Stimulated activated CD8-positive, alpha-beta memory T cell treated with anti-CD3 and anti-CD28 coated beads, Interleukin-4, amount 100 ng/mL, for 4 hours (primary cell): ENCODE measurements at places on chromosomes 3 and 15.

GRCh38 chr3:189728915-189729314 lies 97.7 kb downstream of the TP63 start:
- DNase-seq, result no peak

DNA sequence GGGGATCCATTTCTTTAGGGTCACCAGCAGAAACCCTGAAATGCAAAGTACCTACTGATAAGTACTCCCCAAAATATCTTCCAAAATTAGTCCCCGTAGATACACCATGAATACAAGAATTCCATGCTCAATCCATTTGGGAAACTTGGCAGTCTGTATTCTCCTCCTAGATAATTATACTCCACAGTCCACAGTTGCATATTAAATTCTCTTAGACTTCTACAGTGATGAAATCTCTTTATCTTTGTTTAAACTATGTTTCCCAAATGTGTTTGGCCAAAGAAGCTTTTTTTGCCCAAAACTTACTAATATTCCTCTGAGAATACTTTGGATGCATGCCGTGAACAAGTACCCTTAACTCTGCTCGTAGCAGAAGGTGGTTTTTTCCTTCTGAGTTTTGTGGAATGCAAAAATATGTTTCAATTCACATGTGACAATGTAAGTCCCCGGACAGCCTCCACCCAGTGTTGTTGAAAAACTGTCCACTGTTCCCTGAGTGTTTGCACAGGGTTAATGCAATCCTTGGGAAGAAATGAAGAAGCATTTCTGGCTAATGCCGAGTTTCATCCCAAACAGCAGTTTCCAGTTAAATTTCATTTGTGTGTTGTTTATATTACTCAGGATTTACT lies 126.7 kb downstream of the ARNT2 start:
- no peak for DNase-seq

GRCh38 chr3:192957441-192958021 lies 39.9 kb upstream of the MB21D2 start:
- DNase-seq, result no peak

- no peak for DNase-seq
These were observed 119.9 kb downstream of the LMLN start for GRCh38 chr3:198079771-198080520.

GRCh38 chr3:68699541-68699940 lies 232.8 kb downstream of the TAFA4 start:
- DNase-seq, result no peak

DNA sequence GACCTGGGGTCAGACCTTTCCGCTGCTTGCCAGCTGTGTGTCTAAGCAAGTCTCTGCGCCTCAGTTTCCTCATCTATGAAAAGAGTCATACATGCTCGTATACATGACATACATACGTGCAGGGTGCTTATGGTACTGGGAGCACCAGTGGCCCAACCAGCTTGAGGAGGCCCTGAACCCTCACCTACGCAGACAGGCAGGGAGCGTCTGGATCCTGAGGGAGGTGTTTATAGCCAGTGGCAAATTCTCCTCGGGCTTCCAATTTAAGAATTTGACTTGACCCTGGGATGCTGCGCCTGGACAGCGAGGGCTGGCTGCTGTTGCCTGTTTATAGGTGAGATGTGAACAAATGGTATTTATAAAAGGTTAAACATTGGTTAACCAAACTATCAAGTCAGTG lies 17.7 kb upstream of the FGD5 start:
- DNase-seq, result no peak

DNA sequence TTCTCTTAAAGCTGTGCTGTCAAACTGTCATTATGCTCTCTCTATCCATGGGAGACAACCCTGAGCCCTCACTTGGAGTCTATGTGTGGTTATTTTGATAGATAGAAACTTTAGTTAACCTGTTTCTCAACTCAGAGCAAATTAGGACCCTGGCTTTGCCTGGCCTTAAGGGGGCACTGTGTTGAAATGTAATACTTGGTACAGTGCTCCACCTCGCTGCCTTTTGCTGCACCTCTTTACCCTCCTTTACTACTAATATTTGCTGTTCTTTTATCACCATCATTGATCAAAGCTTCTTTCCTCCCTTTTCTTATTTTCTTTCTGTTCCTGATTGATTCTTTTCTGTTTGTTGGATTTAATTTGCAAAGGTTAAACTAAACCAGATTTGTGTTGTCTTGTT lies 34.3 kb downstream of the STT3B start:
- DNase-seq, result no peak

DNA sequence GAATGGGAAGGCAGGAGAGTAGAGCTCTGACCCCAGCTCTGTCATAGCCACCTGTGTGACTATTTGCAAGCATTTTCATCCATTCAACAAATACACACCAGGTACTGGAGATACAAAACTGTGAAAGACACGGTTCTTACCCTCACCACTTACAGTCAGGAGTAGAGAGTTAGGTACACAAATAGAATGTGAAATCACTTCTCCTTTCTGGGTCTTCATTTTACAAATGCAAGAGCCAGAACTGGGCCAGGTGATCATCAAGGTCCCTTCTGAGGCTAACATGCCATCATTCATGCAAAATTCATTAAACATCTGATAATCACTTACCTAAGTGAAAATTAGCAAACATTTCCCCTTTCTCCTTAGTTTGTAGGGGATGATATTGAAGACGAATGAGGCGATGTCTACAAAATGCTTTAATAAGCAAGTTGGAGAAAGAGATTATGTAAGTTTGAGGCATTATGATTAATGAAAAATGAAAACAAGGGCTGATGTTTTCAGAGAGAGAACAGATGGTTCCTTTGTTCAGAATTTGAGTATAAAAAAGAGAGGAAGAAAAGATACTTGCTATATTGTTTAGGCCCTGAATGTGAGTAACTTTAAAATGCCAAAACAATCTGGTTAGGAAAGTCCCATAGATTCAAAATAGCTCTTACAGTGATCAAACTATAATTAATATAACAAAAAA lies 88.6 kb downstream of the LPP start:
- no peak for DNase-seq

- DNase-seq, result no peak
These were observed 67.2 kb downstream of the ST6GAL1 start for GRCh38 chr3:186997473-186997939.

DNA sequence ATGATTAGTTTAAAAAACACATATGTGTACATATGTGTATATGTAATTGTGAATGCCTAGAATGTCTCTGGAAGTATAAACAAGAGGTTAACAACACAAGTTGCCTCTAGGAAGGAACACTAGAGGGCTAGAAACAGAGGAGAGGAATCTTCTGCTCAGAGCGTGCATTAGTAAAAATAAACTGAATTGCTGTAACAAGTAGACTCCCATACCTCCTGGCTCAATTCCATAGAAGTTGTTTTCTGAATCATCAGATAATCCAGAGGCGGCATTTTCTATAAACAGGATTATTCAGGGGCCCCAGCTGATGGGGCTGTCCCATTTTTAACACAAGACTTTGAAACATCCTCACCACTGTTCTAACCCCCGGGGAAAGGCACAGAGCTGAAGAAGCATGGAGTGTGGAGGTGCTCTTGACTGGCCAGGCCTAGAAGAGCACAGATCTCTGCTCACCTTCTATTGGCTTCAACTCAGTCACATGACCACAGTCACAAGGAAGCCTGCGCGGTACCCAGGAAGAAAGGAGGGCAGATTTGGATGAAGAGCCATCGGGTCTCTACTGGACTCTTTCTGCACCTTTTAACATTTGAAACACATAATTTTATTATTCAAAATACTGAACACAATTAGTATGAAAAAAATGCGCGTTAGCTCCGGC lies 145.7 kb downstream of the TLE3 start:
- no peak for DNase-seq

- DNase-seq, result no peak
These were observed 51.6 kb upstream of the TCF12 start for GRCh38 chr15:56866803-56867202.

DNA sequence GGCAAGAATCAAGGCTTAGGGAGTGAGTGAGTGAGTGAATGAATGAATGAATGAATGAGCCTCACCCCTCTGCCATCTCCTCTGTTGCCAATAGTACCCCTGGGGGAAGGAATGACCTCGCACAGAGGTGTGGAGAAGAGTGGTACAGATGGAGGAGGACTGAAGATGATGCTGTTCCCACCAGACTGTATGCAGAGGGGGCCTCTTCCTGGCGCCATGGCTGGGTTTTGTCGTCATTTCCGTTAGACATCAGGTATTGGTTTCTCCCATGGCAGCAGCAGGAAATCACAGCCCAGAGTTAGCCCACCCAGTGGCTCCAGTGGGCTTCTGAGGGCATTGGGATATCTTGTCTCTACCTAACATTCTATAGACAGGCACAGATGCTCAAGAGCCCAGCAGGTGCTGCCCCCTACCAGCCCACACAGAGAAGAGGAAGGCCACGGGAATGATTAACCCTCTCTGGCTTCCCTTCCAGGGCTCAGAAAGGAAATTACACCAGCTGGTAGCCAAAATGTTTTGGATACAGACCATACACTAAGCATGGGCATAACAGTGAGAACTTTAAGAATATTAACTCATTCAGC lies 109.8 kb upstream of the SLC6A11 start:
- no peak for DNase-seq

GRCh38 chr15:69659454-69660050 lies 206.9 kb downstream of the RPLP1 start:
- DNase-seq, result no peak

- no peak for DNase-seq
These were observed 23.9 kb upstream of the PIGZ start for GRCh38 chr3:196992461-196993065.

DNA sequence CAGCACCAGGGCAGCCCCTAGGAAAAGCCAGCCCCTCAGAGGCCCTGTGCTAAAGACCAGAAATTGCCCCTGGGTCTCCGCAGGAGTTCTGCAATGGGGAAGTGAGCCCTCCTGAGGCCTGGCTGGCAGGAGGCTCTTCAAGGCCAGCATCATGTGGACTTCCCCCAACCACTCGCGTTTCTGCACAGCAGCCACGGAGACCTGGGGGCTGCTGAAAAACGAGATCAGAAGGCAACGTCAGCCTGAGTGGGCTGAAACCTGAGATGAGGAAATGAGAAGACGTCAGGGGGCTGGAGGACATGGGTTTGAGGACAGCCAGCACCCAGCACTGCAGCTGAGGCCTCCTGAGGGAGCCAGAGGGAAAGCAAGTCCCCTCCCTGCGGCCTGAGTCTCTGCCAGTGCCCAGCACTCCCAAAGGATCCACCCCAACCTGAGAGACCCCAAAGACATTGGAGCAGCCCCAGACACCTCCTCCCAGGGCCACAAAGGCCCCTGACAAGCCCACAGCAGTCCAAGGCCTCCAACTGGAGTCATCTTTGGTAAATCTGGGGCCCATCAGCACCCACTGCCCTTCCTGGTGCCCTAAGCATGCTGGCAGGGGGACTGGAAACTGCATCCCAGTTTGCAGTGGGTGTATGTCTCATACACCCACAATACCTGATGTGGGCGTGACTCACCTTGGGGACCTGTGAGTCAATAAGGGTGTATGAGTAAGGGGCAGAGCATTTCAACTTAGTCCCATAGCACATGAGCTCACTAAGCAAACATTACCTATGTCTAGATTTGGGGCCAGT lies 29.2 kb upstream of the CYP11A1 start:
- DNase-seq, result no peak

GRCh38 chr3:163735394-163735793 lies 1342.9 kb downstream of the SI start:
- DNase-seq, result no peak

DNA sequence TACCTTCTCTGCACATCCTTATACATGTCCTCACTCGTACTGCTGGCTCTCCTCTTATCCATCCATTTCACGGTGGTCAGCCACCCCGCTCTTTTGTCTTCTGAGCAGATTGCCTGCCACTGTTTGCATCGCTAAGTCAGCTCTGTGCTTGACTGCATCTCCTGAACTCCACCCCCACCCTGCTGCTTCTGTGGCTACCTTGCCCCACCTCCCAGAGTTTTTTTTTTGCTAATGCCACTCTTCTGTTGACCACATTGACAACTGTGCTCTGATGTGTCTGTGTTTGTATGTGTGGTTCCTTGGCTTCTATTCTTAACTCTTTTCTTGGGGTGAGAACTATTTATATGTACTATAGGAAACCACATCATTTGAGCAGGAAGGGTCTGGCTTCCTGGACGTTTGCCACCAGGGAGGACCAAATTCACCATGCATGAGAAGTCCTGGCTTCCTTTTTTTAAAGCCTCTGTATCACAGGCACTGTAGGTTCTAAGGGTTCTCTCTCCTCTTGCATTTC lies 12.8 kb upstream of the MTMR10 start:
- no peak for DNase-seq

- no peak for DNase-seq
These were observed 201.0 kb upstream of the GBE1 start for GRCh38 chr3:81962396-81962795.

- DNase-seq, result no peak
These were observed 345.3 kb downstream of the CHST2 start for GRCh38 chr3:143464850-143465249.

DNA sequence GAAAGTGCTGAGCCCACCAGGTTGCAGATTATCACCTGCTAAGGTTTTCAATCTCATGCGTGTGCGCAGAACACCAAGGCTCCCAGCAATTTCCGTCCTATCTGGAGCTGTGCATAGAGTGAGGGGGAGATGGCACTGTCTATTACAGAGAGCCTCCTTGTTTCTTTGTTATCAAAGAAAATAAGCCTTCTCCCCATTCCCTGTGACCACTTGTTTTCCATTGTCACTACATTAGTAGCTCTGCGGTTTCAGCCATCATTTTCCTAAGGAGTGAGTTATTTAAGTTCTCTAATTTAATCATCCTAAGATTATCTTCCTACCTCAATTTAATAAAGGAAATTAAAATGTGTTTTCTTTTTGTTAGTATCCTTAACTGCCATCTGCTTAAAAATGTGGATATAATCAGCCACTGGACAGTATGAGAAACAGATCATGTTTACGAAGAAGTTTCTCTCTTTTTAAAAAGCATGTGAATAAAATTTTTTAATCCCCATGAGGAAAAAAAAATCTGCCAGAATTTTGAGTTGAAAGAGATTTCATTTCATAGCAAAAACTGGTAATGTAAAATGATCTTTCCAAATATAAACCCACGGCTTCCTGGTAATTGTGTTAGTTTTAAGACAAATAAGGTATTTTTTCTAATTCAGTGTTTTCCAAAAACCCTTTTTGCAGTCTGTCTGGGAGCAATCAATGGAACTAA lies 172.3 kb upstream of the UBE2E1 start:
- DNase-seq, result no peak

DNA sequence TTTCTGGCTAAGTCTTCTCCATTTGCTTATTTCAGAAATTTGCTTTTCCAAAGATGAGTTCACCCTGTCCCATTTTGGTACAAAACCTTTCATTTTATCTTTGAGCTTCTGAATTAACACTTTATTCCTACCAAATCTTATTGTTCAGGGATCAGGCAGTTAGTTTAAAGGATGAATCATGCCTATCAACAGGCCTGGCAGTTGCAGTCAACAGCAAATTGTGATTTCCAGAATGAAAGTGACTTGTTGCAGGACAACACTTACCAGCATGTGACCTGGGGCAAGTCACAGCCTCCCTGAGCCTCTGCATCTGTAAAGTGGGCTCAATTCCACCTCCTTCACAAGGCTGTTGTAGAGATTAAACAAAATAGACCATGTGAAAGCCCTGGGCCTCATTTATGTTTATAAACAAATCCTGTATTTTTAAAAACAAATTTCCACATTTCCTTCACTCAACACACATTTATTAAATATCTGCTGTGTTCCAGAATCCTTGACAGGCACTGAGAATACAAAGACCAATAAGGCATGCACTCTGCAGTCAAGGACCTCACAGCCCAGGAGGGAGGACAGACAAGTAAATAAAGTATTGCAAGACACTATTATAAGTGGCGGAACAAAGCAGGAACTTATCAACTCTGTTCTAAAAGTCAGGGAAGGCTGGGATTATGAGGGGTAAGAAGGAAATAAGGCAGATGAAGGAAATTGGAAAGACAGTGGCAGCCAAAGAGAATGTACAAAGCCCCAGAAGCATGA lies 359.1 kb upstream of the IL12A start:
- no peak for DNase-seq

GRCh38 chr3:109985943-109986555 lies 648.7 kb upstream of the DPPA4 start:
- DNase-seq, result no peak
